ENCODE measurements at places on chromosomes 6 and 20.

DNA sequence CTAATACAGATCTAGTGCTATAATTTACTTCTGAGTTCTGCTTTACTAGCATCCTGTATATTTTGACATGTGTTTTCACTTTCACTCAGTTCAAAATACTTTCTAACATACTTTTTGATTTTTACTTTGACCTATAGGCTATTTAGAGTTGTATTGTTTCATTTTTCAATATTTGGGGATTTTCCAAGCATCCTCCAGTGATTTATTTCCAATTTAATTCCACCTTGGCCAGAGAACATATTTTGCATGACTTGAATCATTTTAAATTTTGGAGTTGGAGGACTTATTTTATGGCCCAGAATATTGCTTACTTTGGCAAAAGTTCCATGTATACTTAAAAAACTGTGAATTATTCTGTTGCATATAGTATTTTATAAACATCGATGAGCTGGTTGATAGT is 1215.6 kb upstream of the MAP3K7 start:
- no peak for DNase-seq

DNA sequence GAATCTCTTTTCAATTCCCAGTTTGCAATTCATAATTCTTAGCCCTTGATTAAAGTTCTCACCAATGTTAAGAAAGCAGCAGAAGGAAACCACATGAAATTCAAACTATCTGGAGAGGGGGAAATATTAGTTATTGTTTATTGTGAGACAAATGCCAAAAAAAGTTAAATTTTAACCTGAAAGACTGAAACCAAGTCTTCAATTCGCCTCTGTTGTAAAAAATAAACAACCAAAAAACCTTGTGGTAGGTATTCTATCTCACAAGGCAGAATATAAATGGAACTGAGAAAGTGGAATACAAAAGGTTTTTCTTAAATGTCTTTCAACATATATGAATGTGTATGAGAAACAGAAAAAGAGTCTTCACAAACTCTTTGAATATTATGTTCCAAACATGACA is 24.8 kb downstream of the TMX4 start:
- no peak for DNase-seq

- DNase-seq: peak; percentile 50
These were observed 26.8 kb downstream of the PPP1R14C start for GRCh38 chr6:150169609-150170008.

DNA sequence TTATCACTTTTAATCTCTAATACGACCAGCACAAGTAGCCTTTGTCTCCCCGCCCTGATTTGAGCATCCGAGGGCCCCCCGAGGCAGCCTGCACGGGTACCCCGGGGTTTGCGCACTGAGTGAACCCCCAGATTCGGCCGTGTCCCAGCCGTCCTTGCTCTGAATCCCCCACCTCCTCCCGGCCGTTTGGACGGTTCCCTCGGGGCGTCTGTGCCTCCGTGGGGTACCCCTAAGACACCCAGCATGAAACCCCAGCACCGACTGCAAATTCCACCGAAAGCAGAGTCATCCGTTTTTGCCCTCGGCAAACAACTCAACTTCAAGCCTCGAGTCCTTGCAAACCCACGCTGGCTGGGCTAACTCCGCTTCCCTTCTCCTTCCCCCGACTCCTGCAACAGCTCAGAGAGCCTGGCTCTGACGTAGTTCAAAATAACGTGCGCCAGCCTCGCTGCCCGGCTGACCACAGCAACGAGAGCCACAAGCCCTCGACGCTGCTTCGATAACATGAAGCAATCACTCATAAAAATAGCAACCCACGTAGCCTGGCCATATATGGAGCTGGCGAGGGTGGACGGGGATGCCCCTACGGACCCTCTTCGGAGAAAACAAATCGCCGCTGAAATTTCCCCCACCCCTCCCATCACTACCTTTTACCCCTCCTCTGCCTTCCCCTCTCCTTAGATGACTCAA is 764 bp upstream of the SNAP25 start:
- no peak for DNase-seq

- DNase-seq: no peak
These were observed 16.5 kb upstream of the TINAG start for GRCh38 chr6:54291738-54292137.

- DNase-seq: no peak
These were observed 57.2 kb downstream of the BCAS4 start for GRCh38 chr20:50852085-50852484.

DNA sequence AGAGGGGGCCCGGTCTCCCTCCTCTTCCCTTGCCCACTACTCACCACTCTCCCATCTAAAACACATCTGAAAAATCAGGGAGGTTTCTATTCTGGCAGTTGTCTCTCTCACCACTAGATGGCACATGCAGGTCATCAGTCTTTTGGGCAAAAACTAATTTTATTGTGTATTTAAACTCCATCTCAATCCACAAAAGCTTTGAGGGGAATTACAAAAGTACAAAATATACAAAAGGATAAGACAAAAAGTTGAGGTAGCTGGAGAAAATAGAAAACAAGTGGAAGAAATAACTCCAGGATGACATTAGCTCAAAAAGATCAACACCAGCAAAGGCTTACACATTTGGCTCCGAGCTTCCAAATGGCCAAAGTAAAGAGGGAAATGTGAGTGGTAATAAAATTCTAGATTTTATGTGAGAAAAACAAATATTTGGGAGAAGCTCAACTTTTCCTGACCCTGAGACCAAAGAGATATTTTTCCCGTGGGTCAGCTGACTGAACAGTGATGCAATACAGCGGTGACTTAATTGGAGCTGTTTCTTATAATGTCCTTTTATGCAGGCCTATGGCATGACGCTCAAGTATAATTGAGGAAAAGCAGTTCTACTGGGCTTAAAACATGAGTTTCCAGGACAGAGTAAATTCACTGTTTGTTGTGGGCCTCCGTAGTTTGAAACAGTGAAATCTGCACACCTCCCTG is 79.8 kb upstream of the CHD6 start:
- DNase-seq: peak; percentile 65

DNA sequence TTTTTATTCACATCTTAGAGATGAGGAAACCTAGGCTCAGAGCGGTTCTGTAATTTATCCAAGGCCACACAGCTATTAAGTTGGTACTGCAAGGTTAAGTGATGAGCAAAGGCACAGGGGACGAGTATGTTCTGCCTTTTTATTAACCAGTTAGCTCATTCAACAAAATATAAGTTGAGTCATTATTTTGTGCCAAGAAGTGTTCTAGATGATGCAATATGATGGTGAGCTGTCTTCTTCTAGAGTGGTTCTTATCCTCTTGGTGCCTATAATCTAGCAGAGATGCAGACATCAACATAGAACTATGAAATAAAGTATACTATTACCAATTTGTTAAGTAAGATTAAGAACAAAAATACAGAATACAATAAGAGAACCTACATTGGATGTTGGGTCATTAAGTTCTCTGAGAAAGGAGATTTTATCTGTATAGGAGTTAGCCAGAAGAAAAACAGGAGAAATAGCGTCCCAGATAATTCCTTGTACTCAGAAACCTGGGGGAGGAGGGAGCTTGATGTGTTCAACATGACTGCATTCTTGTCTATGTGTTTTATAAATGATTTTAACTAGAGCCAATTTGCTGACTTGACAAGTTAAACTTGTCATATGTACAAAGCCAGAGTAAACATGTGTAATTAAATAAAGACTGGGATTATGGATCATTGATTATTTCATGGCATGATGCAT is 122.3 kb downstream of the TBXT start:
- DNase-seq: no peak

- no peak for DNase-seq
These were observed 33.7 kb upstream of the ZBP1 start for GRCh38 chr20:57653910-57654309.

DNA sequence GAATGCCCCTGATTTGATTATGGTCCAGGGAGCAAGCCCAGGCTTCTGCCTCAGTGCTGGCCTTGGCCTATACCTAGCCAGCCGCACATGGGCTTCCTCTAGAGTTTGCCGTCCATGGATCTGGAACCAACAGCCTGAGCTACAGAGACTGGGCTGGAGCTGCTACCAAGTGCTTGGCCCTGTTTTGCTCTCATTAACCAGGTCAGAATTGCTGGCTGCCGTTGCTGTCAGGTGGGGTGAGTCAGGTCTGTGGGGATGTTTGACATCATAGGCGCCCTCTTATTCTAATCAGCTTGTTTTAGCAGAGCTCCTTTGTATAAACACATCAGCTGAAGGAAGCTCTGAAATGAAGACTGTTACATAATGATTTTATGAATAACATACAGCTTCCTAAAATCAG is 83.1 kb upstream of the PHACTR2 start:
- DNase-seq: no peak

GRCh38 chr6:137903933-137904821 is 37.1 kb downstream of the TNFAIP3 start:
- peak; percentile 92 for DNase-seq

DNA sequence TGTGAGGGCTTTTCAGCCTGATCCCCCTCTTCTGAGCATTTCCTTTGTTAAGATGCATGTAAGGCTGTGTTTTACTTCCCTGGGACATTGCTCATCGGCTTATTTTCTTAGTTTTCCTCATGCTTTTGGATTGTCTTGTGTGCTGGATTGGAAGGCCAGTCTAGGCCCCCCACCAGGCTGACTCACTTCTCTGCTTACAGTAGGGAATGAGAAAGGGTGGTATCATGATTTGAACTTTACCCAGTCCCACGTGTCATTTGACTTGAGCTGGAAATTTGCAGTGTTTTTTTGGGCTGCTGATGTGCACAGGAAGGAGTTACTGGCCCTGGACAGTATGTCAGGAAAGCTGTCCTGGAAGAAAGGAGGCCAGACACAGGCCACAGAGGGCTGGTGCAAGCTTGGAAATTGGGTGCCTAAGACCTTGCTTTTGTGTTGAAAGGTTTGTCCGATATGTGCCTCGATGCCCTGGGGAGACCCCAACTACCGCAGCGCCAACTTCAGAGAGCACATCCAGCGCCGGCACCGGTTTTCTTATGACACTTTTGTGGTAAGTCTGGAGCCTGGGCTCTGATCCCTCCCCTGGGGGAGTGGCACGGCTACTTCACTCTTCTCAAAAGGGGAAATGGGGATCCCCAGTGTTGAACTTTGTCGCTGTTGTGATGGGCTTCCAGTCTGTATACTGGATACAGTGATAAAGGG is 12.8 kb downstream of the RNF114 start:
- DNase-seq: no peak

DNA sequence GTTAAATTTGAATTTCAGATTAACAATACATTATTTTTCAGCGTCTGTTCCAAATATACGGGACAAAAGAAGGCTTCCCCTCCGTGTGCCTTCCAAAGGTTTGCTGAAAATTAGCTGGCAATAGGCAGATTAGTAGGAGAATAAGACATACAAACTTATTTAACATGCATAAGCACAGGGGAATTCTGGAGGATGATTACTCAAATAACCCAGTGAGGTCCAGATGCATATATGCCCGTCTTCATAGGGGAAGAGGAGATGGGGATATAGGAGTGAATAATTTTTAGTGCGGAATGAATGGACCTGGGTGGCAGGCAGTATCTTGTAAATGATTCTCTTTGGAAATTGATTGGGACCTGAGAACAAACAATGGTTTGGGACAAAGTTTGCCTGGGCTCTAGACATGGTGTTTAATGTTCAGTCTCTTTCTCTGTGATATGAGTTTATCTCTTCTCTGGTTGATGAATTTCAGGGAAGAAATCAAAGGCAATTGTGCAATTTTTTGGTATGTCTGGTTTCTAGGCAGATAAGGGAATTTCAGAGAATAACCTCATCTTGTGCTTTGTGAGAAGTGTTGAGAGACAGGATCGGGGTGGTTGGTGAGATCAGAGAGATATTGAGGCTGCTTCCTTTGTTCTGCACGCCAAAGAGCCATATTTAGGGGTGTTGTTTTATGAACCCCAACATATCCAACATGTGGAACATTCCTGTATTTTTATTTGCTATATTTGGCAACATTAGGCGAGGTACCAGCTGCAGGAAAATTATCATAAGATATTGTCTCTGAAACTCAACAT is 63.7 kb downstream of the MKKS start:
- peak; percentile 88 for DNase-seq

DNA sequence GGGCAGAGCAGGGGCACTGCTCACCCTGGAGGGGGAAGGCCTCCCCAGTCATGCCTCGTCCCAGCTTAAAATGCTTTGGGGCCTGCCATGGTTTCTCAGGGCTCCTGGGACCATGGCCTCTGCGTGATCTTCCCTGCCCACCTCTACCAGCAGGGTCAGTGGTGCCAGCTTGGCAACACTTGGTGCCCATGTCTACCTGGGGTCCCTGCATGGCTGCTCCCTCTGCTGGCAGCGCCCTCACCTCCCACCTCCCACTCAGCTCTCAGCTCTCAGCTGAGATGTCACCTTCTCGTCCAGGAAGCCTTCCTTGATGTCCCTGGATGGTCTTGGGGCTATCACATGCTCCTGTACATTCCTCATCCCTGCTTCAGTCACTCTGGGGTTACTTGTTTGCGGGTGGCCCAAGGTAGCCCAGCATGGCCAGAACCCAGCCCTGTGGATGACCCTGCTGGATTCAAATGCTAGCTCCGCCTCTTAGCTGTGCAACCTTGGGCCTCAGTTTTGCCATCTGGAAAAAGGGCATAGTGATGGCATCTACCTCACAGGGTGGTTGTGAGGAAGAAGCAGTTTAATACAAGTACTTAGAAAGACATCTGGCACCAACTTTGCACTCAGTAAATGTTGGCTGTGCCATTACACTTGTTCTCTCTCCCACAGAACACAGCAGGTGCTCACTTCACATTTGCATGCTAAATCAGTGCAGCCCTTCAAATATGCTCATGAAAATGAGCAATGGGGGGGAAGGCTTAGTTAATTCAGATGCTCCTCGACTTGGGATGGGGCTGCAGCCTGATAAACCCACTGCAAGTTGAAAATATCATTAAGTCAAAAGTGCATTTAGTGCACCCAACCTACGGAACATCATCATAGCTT is 53.5 kb upstream of the PTPN1 start:
- no peak for DNase-seq

DNA sequence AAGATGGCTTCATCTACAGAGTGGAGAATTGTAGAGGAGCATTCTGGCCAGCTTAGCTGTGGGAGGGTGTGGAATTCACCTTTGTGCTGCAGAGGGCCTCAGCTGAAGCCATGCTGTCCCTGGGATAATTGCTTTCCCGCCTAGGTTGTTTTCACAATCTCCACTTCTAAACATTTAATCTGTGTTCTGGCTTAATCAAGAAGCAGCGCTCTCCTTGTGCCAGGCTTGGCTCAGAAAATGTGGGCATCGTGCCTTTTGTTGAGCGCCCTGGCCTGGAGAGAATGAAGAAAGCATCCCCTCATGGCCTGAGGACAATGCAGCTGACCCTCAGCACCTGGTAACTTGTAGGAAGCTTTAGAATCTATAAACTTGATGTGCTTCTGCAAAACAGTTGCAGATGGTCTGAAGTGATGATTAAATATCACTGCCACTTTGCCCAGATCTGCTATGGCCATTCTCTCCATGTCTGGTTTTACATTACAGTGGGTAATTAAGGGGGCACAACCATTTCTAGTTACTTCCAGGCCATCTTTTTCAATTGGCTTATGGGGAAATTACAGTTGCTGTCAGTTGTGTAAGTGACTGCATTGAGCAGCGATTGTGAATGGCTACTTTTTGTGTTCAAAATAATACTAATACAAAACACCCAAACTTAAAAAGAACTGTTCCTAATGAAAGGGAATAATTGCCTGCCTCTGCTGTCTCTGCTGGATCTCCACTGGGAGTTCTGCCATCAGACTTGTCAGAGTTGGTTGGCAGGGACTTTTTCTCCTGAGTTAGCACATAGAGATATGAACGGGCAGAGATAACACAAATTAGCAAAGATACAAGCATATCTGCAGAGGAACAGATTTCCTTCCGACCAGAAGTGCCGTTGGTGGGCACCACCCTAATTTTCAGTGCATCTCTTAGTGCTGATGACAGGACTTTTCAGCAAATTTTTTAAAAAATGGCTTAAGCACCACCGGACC is 18.4 kb downstream of the CTNNBL1 start:
- DNase-seq: peak; percentile 73

GRCh38 chr6:81838031-81838430 is 85.5 kb upstream of the TENT5A start:
- peak; percentile 67 for DNase-seq

Data from OCI-M1 (cell line).